Colonic mucosa (tissue), 4 donors: ENCODE measurements at places on chromosomes 4 and X. TPM values are rescaled to one million over a fixed set of nuclear protein-coding genes. Genes with fewer than 3 reads are reported as not detected.

Gene NLGN4X
- 0.89 TPM for total RNA-seq

Gene RBM46
- not detected for total RNA-seq

Gene IGSF1
- total RNA-seq = 0.19 TPM

Gene ADH1A
- total RNA-seq = 0.16 TPM

Gene DLG3
- total RNA-seq = 78.9 TPM

Gene PTPN13
- 4.2 TPM for total RNA-seq

Gene PRDM8
- 1.6 TPM for total RNA-seq

Gene ZNF330
- 29.7 TPM for total RNA-seq

Gene ZFX
- 44.4 TPM for total RNA-seq

Gene AFM
- 0.27 TPM for total RNA-seq

Gene CTAG2
- total RNA-seq = not detected

Gene TMSB15B
- 3.0 TPM for total RNA-seq

Gene PF4V1
- total RNA-seq = not detected

Gene SLC25A5
- total RNA-seq = 1,091 TPM

GRCh38 chr4:88211473-88212252, 53.2 kb upstream of the ABCG2 start:
- DNase-seq = peak; percentile 63

DNA sequence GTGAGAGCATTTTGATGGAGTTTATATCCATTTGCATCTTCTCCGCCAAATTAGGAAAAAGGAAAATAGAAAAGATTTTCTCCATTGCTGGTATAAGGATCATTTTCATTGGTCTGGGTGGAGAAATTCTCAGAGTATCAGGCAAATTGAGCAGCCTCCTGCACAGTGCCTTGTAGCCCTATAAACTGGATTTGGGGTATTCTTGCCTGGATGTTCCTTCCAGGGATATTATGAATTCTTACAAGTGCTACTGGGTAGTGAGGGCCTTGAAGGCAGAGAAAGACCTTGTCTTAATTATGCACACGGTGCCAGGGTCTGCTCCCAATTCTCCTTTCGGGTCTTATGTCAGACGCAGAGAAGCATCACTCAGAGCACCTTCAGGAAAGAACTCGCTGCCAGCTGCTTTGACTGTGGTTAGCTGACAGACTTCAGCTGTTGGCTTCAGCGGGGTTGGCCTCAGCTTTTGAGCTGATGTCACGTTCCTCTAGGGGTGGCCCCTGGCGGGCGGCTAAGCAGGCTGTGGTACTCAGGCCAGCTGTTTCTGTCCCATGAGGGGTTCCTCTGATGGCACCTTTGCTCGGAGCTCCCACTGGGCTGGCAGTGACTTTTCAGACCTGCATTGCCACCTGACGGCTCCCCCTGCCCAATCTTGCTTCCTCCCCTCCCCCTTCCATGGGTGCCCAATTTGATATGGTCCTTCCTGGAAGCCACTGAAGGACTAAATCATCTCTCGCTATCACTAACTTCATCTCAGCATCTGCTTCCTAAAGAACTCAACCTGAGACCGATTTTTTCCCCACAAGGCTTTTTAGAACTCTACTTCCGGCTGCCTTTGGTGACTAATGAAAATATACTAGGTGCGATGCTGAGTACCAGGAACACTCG, 519.5 kb downstream of the BCOR start:
- DNase-seq = peak; percentile 23

DNA sequence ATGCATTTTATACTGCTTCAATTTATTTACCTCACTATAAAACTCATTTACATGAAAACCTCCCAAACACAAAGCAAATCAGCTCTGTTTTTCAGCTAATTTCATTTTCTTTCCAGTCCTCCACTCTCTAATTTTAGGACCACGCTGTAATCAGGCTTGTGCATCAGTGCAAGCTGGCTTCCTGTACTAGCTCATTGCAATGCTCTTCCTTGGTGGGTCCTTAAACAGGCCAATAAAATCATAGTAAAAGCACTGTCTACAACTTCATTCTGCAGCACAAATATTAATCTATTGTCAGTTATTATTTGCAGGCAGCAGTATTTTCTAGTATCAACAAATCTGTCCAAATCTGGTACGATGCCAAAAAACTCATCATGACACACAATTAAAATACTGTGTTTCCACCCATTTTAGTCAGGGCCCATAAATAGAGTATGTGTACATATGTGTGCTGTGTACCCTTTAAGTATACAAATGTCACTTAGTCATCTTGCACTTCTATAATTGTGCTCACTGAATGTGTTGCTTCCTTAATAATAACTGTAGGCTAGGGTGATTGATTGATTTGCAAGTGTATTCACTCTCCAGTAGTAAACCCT, 178.2 kb upstream of the HCCS start:
- DNase-seq = no peak

GRCh38 chrX:53718073-53718472, 31.6 kb upstream of the HUWE1 start:
- no peak for DNase-seq

DNA sequence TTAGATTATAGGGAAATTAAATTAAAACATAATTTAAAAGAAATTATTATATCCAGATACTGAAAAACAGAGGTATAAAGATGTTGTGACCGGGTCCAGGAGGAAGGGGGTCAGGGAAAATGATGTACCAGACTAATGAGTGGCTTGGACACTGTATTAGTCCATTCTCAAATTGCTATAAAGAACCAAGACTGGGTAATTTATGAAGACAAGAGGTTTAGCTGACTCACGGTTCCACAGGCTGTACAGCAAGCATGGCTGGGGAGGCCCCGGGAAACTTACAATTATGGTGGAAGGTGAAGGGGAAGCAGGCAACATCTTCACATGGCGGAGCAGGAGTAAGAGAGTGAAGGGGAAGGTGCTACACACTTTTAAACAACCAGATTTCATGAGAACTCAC, 3.4 kb upstream of the FAM9B start:
- DNase-seq = no peak

DNA sequence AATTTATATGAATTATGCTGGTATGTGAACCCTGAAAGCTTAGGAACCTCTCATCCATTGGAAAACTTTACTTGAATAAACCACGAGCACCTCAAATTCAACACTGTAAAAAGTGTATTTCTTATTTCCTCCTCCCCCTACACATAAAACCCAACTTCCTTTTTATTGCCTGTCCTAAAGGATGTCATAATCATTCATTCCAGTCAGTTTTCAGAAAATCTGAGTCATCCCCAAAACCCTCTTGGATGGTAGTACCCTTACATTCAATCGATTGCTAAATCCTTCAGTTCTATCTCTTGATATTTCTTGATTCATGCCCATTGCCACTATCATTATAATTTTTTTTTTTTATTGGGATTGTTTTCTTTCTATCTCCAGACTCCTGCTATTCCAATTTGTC, 91.1 kb upstream of the ATP8A1 start:
- DNase-seq = no peak

GRCh38 chr4:82988323-82988832, 22.2 kb downstream of the LIN54 start:
- no peak for DNase-seq

GRCh38 chrX:40310447-40310846, 212.7 kb upstream of the BCOR start:
- no peak for DNase-seq

- DNase-seq = no peak
These were observed 72.4 kb upstream of the GATB start for GRCh38 chr4:151833174-151833573.

DNA sequence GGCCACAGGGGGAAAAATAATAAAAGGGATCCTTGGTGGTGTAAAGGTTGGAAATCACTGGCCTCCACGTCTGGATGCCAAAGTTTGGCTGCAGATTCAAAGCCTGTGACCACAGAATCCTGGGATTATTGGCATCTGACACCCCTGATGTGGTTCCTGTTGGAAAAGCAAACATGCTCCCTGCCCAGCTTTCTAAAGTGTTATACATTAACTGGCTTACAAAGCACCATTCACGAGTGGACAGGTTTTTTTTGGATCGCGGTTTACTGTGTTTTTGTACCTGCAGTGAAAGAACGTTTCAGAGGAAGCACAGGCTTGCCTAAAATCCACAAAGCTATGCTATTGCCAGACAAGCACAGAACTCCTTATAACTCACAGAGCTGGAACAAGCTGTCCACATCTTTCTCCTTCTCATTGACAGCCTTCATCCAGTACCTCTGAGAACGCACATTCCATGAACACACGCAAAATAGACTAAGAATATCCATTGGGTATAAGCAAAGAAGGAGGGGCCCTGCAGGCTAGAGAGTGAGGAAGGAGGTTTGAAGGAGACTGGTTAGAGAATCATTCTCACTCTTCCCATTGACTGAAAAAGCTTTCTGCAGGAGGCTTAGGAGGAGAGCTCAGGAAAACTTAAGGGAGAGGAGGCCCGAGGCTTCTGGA, 14.5 kb upstream of the CAPN6 start:
- no peak for DNase-seq

DNA sequence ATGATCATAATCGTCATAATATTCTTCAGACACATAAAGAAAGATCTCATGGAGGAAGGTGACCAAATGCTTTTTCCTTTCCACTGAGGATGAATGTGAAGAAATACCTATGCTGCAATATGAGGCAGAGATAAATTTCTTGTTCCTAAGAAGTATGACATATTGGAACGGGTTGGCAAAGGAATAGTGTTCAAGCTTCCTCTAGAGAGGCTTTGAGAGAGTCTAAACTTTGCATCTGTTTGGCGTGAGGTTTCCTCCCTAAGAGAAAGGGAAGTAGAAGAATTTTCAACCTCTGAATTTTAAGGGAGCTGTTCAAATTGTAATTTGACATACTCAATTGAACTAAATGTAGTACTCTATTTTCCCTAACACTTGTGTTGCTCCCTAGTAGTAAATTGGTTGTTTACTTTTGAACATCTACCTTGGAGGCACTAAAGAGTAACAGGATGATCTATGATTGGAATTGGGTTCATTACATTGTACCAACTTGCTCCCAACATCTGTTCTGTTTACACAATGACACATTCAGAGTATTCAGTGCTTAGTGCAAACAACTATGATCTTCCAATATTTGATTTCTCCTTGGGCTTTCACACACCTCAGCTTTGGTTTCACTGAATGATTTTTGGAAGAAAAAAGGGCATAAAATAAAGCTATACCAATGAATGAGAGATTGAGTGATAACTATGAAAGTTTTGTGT, 122.0 kb downstream of the CORIN start:
- no peak for DNase-seq

GRCh38 chr4:94486372-94486801, 34.6 kb downstream of the PDLIM5 start:
- no peak for DNase-seq

- no peak for DNase-seq
These were observed 36.4 kb downstream of the ASB9 start for GRCh38 chrX:15233416-15234015.

DNA sequence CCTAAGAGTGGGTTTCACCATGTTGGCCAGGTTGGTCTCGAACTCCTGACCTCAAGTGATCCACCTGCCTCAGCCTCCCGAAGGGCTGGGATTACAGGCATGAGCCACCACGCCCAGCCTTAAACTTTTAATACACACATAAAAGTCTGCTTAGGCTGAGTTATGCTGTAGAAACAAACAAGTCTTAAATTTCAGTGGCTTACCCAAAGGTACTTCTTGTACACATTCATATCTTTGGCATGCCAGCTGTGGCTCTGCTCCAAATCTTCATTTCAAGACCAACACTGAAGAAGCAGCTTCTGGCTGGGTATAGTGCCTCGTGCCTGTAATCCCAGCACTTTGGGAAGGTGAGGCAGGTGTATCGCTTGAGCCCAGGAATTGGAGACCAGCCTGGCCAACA, 80.3 kb downstream of the PPEF2 start:
- DNase-seq = no peak

- peak; percentile 57 for DNase-seq
These were observed 72.9 kb upstream of the STIM2 start for GRCh38 chr4:26787461-26788340.

DNA sequence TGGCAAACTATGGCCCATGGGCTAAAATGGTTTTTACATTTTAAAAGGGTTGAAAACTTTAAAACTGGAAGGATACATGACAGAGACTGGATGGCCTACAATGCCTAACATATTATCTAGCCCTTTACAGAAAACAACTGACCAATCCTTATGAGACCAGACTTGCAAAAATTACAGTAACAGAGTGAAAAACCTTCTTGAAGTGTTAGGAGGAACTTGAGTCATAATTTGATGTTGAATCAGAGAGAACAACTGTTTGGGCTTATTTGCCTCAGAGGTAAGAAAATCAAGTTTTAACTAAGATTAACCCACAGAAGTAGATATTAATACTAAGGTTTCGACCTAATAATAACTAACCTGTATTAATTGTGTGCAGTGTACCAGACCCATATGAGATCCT, 12.4 kb upstream of the NAP1L5 start:
- no peak for DNase-seq

GRCh38 chr4:108171339-108172230, 2.9 kb upstream of the LEF1 start:
- DNase-seq = no peak

- DNase-seq = no peak
These were observed 331.3 kb upstream of the SFRP2 start for GRCh38 chr4:154120006-154120676.

- no peak for DNase-seq
These were observed 56.2 kb downstream of the METTL14 start for GRCh38 chr4:118741301-118741855.

- DNase-seq = no peak
These were observed 51.5 kb upstream of the GPRIN3 start for GRCh38 chr4:89358935-89359638.

GRCh38 chr4:147361726-147362125, 119.2 kb upstream of the EDNRA start:
- DNase-seq = peak; percentile 77

DNA sequence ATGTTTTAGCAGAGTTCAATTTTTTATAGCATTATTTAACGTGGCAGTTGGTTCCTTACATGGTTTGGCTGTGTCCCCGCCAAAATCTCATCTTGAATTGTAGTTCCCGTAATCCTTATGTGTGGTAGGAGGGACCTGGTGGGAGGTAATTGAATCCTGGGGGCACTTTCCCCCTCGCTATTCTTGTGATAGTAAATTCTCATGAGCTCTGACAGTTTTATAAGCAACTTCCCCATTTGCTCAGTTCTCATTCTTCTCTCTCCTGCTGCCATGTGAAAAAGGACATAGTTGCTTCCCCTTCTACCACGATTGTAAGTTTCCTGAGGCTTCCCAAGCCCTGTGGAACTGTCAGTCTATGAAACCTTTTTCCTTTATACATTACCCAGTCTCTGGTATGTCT, 329.5 kb downstream of the GRIA2 start:
- no peak for DNase-seq

- DNase-seq = no peak
These were observed 20.6 kb downstream of the FBXO8 start for GRCh38 chr4:174262624-174263444.

DNA sequence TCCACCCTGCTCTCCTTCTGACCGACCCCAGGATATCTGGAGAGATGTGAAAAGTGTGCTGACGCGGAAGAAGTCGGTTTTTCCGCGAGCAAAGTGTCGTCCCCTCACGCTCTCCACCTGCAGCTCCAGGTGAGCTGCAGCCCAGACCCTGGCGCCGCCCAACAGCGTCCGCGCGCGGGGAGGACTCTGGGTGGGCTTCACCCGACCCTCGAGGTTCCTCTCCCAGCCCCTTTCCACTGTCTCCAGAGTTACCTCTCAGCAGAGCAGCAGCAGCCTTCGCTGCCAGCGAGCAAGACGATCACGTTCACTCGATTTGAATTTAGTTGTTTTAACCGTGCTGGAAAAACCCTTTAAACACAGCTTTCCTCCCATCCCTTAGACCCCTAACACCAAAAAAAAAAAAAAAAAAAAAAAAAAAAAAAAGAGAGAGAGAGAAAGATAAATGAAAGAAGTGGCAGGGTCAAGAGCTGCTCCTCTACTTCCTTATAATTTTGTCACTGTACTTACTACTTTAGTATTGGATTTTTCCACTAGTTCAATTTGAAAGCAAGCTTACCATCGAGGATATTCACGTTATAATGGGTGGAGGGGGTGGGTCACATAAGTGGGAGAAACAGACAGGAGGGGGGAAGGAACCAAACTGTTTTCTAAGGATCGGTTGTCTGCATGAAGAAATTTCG, 758 bp upstream of the NR3C2 start:
- DNase-seq = no peak
